ENCODE measurements at places on chromosomes 3 and 15.

DNA sequence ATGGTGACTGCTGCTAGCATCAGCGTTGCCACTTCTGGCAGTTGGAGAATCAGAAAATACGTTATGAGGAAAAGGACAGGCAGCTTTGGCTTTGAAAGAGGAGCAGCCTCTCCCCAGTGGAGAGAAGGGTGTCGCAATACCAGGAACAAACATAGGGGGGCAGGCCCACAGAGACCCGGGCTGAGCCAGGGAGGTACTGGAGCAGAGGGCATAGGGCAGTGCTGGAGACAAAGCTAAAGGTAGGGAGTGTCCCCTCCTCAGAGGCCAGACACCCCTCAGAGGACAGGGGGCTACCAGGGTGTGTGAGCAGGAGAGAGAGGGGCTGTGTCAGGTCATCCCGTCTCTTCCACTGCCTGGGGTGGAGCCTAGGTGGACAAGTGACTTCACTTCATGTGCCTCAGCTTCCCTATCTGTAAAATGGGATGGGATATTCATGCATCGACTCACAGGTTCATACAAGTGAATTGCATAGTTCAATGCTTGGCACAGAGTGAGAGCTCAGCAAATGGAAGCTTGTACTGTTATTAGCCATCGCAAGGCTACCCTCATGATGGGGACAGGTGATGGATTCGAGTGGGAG is 49.7 kb upstream of the LIMD1 start:
- no peak for DNase-seq

DNA sequence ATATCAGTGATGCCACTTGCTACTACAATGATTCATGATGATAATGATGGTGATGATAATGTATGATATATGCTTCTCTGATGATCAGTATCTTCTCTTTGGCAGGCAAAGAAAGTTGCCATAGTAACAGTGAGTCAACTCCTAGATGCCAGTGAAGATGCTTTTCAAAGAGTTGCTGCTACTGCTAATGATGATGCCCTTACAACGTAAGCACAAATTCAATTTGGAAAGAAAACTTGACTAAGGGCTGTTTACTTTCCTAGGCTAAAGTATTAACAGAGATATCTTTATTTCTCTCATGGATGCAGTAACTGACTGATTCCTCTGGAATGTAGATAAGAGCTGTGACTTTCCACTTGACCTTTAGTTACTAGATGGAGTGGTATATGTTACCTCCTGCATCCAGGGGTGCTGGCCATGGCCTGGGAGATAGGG is 27.8 kb downstream of the ADGRG7 start:
- DNase-seq: peak; percentile 28

GRCh38 chr3:39752751-39753150 is 56.7 kb upstream of the MYRIP start:
- DNase-seq: no peak

DNA sequence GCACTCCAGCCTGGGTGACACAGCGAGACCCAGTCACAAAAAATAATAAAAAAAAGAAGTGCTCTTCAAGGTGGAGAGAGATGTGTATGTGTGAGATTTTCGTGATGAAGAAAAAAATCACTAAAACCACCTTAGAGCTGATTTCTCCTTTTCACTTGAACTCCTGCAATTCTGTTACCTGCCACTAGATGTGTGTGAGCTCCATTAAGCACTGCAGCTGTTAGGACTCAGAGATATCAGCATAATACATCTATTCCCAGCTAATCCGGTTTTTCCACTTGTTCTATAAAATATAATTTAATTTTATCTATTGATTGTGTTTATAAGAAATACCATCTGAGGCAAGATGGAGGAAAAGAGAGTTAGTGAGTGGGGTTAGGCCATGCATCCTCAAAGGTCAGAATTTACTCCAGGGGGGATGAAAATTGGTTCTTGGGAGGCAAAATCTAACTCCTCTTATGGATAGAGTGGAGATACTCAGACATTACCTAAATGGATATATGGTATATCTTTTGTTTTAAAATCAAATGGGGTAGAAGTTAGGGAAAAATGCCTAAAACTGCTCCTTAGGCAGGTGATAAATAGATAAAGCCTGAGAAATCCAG is 152.7 kb downstream of the IL20RB start:
- DNase-seq: no peak

DNA sequence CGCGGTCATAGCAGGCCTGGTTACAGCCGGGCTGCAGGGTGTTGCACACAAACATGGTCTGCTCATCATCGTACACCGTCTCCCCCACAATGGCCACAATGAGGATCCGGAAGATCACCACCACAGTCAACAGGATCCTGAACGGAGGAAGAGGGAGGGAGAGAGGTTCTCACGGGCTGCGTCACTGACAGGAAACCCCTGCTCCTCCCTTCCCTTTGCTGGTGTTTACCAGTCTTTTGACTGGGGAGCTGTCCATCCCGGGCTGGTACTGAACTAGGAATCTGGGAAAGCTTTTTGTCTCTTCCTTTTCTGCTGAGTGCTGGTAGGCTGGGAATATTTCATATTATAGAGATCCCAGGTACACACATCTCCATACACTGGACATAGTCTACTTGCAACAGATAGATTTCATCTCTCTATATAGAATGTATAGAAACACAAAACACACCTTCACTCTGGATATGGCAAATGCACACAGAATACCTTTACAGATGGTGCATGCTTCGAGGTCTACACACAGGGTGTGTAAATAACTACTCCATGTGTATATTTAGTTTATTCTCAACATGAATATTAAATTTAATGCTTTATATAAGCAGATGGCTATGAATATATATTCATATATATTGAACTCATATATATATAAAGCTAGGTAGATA is 1.4 kb downstream of the GJD2 start:
- no peak for DNase-seq

GRCh38 chr3:157920822-157921700 is 185.2 kb downstream of the SHOX2 start:
- DNase-seq: no peak

DNA sequence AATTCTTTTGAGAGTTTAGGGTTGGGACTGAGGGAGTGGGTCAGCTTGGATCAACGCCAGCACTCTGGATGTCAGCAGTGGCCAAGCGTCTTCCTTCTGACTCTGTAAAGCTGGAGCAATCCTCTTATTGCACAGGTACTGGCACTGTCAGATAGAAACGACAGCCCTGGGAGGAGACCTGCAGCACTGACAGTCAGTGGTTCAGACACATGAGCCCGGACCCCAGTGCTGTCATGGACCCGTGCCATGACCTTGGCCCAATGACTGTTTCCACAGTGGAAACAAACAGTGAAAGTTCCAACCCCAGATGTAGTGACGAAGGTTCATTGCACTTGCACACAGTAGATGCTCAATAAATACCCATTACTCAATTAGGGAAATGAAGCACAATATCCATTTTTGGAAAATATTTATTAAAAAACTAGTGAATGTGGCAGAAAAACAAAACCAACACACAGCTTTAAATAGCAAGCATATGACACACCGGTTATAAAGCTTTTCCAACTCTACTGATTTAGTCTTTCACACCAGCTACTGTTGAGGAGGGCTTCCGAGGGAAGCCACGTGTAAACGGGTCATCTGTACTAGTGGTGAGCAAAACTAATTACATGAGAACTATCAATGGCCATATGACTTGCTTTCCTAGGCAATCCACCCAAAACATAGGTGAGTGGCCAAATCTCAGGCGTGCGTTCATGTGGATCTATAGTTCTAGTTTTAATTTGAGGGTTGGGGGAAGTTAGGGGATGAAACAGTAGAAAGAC is 22.1 kb downstream of the SIAH2 start:
- DNase-seq: no peak

DNA sequence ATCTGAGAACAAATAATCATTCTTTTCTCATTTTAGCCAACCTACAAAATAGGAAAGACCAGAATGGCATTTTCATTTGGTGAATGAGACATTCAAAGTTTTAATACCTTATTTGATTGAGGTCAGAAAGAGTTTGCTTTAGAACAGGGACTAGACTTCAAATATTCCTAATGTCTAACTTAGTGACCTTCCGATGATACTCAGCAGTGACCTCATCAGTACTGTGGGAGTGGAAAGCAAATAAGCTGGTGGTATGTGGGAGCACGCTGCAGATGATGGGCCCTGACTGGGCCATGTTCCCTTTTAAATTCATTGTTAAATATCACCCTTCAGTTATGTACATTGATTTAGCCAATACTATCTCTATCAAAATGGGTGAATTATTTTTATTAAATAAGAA is 223.3 kb downstream of the P3H2 start:
- DNase-seq: no peak

DNA sequence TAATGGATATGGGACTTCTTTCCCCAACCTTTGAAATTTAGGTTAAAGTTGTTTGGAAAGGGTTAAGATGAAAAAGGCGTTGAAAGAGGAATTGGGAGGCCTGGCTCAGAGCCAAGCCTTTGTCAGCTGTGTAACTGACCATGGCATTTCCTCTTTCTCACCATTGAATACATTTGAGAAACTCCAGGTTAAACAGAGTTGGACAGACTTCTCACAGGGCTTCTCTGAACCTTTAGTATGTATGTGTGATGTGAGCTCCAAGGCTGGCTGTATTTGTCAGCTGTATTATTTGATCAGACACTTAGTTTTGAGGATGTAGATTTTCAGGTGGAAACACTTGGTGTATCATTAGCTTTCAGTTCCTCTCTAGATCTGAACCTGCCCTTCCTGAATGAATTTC is 136.4 kb upstream of the GOLGA6L4 start:
- no peak for DNase-seq

DNA sequence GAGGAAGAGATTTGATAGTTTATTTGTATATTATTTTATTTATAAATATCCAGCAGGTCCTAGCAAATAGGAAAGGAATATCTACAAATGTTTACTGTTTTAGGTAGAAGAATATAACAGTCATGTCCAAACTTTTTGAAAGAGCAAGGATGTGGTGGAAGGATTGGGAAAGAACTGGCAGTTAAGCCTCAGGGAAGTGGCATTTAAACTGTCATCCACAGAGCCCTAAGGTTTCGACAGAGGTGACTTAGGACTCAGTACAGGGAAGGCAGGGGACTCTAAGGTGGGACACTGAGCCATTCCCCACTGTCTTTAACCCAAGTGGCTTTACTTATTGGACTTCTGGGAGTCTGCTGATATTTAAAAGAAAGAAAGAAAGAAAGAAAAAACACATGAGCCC is 11.8 kb upstream of the TMEM87A start:
- no peak for DNase-seq

GRCh38 chr3:41117398-41117870 is 81.9 kb upstream of the CTNNB1 start:
- peak; percentile 14 for DNase-seq

DNA sequence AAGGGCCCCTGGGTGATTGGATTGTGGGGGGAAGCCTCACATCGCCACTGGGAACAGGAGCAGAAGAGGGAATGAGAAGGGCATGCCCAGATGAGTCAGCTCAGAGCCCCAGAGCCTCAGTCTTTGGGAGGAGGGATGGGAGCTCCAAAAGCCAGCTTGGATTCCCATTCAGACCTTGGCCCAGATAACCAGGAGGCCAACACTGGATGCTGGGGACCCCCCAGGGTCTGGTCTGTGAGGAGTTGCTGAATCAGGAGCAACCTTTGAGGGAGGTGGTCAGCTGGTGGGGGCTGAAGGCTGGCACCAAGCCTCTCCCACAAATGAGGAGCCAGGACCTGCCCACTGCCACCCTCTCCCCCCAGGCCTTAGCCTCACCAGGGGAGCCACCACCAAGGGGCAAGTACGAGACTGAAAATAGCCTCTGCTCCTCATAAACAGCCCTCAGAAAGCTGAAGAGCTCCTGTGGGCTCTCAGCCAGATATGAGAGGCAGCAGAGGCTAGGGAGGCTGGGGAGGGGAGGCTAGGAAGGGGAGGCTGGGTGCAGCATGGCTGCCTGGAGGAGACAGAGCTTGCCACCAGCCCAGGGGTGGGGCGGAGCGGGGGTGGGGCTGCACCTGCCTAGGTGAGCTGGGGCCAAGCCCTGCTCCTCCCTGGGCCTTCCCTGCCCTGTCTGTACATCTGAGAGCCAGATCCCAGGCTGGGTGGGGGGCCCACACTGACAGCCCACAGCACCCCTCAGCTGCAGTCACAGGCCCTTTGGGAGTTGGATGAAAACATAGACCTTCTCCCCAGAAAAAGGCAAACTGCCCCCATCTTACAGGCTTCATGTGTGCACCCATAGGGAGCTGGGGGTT is 99.8 kb downstream of the SEC22A start:
- no peak for DNase-seq

- DNase-seq: no peak
Measured at GRCh38 chr3:165256554-165257065, 60.4 kb upstream of the SLITRK3 start.

DNA sequence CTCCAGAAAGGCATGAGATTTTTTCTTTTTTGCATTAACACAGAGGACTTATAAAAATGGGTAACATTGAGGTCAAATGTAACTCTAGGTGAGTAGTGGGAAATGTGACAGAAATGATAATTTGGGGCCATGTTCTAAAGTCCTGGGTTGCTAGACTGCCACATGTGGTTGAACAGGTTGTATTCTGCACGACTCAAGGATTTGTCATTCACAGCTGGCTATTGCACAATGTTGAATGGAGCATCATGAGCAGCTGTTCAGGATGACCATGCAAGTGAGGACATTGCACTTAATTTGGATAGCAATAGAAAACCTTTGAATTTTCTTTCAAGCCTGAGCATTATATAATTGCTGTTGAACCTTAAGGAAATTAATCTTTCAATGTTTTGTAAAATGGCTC is 396.6 kb downstream of the NAALADL2 start:
- DNase-seq: no peak

GRCh38 chr15:57393061-57393460 is 16.8 kb downstream of the CGNL1 start:
- no peak for DNase-seq

GRCh38 chr3:29718661-29719065 is 437.8 kb downstream of the RBMS3 start:
- no peak for DNase-seq

DNA sequence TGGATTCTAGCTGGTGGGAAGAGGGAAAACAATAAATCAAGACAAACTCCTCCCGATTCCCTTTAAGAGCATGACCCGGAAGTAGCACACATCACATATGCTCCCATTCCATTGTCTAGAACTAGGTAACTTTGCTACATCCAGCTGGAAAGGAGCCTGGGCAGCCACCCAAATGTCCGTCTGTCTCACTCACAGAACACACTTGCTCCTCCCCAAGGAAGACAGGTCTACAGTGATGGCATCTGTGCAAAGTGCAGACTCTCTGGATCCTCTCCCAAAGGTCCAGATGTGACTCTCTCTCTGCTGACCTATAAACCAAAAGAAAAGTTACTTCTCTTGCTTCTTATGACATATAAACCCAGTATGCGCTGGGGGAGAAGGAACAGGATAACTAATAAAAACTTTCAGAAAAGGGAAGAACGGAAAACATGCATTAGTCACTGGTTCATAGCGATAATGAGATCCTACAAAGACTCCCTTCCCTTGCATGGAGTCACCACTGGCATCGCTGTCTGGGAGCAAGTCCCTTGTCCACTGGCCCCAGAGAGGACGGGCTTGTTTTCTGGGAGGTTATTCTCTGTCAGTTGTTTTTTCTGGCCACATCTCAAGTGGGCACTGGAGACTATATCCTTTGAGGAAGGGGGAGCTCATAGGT is 29.8 kb upstream of the EPHB3 start:
- no peak for DNase-seq
